ENCODE measurements at places on chromosomes 1 and 21.

- DNase-seq: no peak
These were observed 4.4 kb upstream of the PRRX1 start for GRCh38 chr1:170659399-170660035.

DNA sequence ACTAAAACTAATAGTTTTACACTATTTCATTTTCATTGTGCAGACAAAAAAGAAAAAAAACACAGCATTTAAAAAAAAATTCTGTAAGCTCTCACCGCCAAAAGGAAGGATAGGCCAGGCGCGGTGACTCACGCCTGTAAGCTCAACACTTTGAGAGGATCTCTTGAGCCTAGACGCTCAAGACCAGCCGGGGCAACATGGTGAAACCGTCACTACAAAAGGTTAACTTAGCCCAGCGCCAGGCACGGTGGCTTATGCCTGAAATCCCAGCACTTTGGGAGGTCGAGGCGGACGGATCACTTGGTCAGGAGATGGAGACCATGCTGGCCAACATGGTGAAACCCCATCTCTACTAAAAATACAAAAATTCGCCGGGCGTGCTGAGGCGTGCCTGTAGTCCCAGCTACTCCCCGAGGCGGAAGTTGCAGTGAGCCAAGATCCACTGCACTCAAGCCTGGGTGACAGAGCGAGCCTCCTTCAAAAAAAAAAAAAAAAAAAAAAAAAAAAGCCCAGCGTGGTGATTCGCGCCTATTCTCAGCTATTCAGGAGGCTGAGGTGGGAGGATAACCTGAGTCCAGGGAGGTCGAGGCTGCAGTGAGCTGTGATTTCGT, 14.3 kb upstream of the SPEN start:
- peak; percentile 63 for DNase-seq

DNA sequence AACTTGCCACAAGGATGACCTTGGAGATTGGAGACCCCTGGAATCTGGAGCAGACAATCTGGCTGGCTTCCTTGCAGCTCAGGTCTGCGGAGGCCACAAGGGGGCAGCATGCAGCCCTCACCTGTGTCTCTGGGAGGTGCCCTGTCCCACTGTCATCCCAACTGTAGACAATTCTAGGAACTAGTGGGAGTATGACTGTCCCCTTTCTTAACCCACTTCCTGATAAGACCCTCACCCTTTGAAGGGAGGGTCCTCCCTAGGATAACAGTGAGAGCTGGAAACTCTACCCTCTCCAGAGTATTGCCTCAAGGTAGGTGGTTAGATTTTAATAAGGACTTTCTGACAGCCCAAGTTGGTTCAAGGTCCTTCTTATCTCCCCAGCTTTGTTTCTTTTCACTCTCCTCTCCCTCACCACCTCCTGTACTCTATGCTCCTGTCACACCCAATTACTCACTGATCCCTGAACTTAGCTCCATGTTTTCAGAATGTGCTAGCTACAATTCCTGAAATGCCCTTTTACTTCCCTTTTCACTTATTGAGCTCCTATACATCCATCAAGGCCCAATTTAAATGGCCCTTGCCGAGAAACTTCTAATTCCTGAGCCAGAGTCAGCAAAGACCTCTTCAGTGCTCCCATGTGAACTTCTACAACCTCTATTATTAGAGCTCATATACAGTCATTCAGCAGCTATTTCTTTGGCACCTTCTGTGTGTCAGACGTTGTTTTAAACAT, 9.2 kb upstream of the KCNQ4 start:
- DNase-seq: peak; percentile 80

GRCh38 chr1:243730487-243731150, 119.4 kb downstream of the AKT3 start:
- DNase-seq: no peak

DNA sequence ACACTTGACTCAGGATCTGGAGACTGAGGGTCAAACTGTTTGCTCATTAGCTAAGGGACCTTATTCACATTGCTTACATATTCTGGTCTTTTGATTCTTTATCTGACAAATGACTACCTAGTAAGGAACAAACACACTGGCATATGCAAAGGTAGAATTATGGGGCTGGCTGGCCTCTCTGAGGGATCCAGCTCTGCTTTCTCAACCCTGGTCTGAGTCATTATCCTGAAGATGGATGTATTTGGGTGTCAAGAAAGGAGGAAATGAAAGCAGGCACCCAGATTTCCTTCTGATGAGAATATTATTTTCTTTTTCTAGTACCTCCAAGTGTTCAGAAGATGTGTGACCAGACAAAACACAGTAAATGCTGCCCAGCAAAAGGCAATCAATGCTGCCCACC, 6.0 kb downstream of the SMCP start:
- no peak for DNase-seq

DNA sequence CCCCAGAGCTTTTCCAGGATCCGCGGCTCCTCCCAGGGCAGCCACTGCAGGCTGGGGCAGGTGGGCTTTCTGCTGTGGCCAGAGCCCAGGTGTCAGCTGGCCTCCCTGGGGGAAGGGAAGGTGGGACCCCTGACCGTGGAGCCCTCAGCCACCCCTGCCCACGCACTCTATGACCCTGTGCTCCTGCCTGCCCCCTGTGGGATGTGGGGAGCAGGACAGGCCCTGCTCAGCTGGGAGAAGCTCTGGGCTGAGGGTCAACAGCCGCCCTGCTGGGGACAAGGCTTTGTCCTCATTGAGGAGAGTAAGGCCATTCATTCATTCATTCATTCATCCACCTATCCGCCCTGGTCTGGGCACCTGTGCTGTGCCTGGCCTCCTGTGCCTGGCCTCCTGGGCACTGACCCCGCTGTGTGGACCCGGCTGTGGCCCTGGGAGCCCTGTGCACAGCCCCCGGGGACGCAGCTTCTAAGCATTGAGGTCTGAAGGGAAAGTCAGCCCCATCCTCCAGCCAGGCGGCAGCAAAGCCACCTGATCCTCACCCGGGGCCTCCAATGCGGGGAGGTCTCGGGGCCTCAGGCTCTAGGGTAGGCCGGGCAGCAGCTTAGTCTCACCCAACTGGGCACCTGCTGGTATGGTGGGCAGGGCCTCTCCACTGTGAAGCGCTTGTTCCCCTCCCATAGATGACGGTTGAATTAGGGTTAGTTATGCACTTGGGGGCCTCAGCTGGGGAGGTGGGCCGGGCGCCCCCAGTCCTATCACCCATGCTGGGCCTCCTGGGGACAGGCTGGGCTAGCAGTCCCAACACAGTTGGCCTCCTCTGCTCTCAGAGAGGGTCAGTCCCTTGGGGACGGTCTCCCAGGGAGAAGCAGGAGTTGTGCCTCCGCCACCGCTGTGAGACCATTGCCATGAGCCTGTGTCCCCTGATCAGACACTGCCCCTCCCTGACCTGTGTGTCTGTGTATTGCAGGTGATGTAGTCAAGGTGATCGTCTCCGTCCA, 6.0 kb downstream of the TNFRSF14 start:
- DNase-seq: peak; percentile 58

GRCh38 chr1:45205011-45205909, 1.1 kb downstream of the ZSWIM5 start:
- peak; percentile 32 for DNase-seq

DNA sequence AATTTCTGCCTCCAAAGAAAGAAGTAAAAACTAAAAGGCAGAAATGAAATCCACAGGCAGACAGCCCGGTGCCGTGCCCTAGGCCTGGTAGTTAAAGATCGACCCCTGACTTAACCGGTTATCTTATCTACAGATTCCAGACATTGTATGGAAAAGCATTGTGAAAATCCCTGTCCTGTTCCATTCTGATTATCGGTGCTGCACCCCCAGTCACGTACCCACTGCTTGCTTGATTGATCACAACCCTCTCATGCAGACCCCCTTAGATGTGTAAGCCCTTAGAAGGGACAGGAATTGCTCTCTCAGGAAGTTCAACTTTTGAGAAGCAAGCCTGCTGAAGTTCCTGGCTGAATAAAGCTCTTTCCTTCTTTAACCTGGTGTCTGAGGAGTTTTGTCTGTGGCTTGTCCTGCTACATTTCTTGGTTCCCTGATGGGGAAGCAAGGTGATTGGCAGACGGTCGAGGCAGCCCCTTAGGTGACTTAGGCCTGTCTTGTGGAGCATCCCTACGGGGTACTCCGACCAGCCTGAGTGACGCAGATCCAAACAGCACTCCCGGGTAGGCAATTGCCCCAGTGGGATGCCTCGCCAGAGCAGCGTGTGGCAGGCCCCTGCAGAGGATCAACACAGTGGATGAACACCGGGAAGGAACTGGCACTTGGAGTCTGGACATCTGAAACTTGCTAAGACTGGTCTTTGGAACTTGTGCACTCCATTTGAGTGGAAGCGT, 111.2 kb upstream of the PPM1J start:
- no peak for DNase-seq

GRCh38 chr1:99590578-99591209, 55.2 kb upstream of the PALMD start:
- no peak for DNase-seq
